ENCODE measurements at places on chromosomes 16 and 17.

DNA sequence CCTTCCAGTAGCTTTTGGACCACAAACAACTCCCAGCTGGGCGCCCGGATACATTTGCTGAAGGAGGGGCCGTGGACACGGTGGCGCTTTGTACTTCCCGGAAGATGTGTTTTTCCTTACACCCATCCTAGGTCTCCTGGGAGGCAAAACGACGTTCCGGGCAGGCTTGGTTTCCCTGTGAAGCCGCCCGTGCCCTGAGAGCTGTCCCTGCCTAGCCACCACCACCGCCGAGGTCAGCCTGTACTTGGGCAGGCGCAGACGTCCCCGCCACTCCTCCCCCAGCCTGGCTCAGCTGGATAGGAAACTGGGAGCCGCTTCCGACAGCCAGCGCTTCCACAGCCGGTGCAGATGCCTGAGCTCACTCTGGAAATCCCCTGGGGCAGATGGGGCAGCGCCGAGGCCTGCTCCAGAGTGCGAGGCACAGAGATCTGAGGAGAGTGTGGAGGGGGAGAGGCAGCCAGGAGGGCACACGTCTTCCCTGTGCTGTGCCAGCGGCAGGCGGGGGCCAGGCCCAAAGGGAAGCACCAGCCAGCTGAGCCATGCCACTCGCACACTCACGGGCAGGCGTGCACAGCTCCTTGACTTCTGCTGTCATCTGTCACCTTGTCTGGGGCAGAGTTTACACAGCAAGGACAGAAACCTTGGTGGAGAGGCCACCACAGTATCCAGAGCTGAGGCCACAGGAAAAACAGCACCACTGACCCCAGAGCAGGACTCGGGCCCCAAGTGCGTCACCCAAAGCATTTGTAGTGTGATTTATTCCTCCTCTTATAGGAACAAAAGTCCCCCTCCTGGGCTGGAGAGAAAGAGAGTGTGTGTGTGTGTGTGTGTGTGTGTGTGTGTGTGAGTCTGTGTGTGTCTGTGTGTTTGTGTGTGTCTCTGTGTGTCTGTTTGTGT lies 3.0 kb downstream of the RHBDF2 start:
- DNase-seq: peak; percentile 25

GRCh38 chr17:43667947-43668348 lies 6.2 kb upstream of the MEOX1 start:
- no peak for DNase-seq

DNA sequence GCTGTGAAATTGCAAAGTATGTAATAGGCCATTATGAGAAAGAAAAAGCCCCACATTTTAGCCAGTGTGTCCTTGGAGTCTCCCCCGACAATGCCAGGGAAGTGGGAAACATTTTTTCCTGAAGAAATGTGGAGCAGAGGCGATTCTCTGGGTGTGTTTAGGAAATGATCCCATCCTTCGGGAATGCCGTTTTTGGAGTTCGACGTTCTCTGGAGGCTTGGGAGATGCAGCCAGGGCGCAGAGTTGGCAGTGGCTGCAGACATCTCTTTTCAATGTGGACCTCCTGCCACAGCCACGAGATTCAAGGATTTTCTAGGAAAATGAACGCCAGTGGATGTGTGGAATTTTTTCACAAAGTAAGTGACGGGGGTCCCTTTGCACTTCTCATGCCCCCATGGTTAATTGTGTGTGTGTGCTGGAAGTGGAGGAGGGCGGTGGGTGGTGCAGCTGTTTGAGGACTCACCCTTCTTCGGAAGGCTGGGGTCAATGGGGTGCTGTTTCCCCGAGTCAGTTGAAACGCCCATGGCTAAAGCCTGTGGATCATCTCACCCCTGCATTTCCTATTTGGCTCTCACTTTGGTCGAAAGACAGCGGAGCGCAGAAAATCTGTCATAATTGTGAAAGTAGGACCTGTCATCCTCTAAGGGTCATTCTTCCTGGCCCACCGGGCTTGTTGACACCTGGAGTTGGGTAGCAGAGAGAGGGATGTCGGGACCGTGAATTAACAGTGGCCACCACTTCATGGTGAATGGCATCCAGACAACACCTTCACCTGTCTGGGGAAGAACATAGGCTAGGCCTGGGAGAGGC lies 73.2 kb downstream of the CMIP start:
- DNase-seq: no peak

GRCh38 chr16:23072769-23073549 lies 76.3 kb downstream of the USP31 start:
- no peak for DNase-seq

DNA sequence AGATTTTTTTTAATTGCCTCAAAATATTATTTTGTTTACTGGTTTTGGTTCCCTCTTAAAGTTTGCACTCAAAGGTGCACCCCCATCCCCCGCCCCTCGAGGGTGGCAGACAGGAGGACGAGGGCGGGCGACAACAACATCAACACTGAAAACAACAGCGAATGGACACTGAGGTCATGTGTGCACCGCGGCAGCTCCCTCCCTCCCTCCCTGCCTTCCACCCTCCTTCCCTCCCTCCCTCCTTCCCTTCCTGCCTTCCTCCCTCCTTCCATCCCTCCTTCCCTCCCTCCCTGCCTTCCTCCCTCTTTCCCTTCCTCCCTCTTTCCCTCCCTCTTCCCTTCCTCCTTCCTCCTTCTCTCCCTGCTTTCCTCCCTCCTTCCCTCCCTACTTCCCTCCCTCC lies 1.5 kb upstream of the OSGIN1 start:
- no peak for DNase-seq
